ENCODE measurements at places on chromosomes 1 and 21.
A peak's percentile ranks its signal among the peaks of the same experiment; 100 is the strongest.

DNA sequence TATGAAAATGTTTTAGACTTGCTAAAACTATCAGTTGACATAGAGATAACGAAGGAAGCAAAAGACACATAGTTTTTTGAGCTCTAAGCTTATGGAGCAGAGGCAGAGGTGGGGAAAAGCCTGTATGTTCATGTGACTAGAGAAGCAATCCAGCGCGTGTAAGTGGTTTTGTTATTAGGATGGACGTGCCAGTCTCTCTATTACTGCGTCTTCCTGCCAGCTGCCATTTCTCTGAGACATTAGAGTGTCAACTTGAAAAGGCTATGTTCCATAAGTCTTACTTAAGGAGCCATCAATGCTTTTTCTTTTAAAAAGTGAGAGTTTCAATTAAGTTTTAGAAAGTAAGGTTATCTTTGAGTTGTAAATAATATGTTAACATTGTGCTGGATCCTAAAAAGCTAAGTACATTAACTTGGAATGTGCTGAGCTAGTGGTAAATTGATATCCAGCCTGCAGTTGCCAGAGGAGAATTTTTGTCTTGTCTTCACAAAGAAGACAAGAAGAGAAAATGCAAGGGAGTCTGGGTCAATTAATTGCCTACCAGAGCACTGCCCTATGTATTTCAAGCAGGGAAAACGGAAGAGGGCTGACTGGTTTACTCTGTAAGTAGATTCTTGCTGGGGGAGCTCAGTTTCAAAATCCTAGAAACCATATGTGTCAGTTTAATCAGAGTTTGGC is 161.8 kb upstream of the B3GALT2 start:
- no peak for DNase-seq

GRCh38 chr1:28199328-28200233 is 23.1 kb upstream of the PTAFR start:
- DNase-seq, result no peak

- no peak for DNase-seq
These were observed 24.8 kb upstream of the SLFNL1 start for GRCh38 chr1:41046347-41046775.

DNA sequence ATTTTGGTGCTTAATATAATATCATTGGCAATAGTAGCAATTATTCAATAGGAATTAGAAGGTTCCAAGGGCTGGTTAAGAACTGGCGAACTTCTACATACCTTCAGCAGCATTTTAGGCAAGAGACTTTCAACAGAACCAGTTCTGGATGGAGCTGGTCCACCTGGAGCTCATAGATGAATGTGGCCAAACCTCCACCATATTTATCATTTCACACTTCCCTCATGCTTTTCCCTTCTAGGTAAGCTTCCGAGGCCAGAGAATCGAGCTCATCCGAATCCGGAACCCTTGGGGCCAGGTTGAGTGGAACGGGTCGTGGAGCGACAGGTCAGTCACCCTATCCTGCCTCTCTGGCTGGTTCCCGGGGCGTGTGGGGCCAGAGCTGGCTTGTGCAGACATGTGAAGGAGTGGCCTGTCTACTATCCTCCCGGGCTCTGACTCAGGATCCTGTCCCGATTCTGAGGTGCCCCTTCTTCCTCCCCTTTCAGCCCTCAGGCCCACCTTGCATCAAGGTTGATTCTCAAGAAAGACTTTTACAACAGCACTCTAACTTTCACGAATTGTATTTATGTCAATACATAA is 24.7 kb downstream of the CAPN9 start:
- DNase-seq, result no peak

- DNase-seq, result no peak
These were observed 205.4 kb upstream of the TMEM51 start for GRCh38 chr1:14948112-14948652.

GRCh38 chr1:53944469-53945182 is 873 bp downstream of the IFT25 start:
- DNase-seq, result no peak

- DNase-seq, result no peak
These were observed 248.2 kb downstream of the ATG4C start for GRCh38 chr1:63032171-63032570.

GRCh38 chr21:31363720-31364119 is 19.7 kb upstream of the TIAM1 start:
- DNase-seq, result no peak

DNA sequence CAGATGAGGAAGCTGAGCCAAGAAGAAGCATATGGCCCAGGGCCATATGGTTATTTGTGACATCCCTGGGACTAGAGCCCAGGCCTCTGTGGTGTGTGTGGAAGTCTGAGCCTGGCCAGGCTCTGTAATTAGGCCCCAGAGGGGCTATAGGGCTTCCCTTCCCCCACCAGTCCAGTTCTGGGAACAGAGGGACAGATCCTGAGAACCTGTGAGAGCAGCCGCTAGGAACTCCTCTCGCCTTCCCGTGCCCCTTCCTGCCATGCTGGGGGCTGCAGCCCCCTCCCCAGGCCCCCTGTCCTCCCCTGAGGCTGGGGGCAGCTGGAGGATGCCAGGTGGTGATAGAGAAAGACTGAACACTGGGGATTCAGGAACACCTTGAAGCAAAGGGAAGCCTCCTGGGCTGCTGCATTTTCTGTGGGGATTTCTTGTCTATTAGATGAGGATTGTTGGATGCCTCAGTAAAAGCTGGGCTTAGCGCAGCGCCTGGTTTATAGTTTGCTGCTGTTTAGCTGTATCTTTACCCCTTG is 33.3 kb downstream of the COQ8A start:
- no peak for DNase-seq

- no peak for DNase-seq
These were observed 6.3 kb downstream of the ARF1 start for GRCh38 chr1:228088586-228089498.

DNA sequence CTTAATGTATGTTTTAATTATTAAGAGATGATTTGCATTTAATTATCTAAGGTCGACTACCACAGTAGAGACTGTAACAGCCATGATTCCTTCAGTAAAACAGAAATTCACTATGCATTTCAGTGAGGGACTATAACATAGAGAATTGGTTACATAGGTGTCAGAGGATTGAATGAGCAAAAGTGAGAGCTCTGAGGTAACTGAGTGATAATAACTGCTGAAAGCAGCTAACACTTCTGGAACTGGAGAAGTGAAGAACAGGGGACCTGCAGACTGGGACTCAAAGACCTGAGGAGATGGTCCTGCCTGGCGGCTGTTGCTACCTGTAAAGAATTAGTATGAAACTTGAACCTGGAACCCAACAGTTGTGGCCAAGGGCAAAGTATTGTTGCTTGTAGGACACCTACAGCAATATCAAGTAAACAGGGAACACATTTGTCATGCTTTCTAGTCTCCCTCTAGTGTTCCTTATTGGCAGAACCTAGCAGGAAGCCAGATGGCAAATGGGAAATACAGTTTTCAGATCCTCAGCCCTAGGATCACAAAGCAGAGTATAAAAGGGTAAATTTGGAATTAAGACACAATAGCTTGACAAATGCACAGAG is 110.6 kb downstream of the HS2ST1 start:
- peak; percentile 9 for DNase-seq

GRCh38 chr1:28663871-28664470 is 4.6 kb upstream of the GMEB1 start:
- DNase-seq, result no peak

DNA sequence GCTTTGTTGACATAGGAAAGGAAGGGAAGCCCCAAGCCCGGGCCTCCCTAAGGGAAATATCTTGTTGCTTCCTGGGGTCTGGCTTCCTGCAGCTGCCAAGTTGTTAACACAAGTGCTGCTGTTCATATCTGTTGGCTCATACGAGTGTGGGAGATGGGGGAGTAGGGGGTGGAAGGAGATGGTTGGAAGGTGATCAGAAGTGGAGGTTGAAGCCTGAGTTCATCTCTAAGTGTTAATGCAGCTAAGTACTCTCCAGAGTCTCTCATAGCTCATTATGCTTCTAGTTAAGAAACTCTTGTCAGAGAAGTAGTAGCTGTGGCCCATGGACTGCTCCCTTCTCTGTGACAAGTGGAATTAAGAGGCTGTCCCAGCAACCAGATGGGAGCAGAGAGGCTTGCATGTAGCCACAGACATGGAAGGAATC is 319.2 kb upstream of the SPAG17 start:
- DNase-seq, result no peak

DNA sequence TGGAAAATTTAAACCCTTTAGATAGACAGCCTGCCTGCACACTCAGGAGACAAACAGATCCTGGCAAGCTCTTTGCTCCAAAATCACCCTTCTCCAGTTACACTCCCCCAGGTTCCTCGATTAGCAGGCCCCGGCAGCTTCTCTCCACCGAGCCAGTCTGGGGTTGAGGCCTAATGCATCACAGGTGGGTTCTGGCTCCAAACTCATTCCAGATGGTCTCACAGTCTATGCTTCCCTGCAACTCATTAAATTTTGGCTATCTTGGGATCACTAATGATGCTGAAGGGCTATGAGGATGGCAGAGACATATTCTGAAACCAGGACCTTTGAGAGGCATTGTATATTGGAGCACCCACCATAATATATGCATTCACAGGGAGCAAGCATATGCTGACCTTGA is 559.8 kb upstream of the USP24 start:
- DNase-seq, result no peak

- no peak for DNase-seq
These were observed 23.3 kb downstream of the THRAP3 start for GRCh38 chr1:36247538-36247937.

- DNase-seq, result no peak
These were observed 150.4 kb upstream of the NEGR1 start for GRCh38 chr1:72432645-72433267.

DNA sequence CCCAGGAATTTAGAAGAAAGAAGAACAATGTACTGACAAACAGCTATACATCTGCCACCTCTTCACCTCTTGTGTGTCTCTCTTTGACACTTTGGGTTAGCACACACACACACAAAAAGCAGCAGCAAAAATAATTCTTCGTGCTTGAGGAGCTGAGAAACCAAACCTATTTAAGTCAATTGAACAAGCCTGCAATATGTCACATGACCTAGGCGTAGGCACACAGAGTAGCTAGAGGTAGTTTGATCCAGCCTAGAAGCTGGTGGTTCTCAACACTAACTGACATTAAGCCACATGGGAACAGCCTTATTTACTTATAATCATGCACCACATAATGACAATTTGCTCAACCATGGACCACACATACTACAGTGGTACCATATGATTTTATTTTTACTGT is 32.3 kb downstream of the RRAGC start:
- no peak for DNase-seq

- DNase-seq, result no peak
These were observed 128.4 kb upstream of the ZBTB40 start for GRCh38 chr1:22323141-22323845.

DNA sequence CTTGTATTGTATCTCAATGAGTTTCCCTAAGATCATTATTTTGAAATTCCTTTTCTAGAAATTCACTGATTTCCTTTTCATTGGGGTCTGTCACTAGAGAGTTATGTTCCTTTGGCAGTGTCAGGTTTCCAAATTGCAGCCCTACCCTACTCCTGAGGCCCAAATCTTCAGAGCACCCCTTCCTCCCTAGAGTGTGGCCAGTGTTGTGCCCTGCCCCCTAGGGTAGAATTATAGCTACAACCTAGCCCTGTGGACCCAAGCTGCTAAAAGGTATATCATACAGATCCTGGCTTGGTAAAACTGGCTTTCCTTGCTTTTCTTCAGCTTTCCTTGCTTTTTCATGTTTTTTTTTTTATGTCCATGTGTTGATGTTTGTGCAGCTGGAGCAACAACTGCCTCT is 60.7 kb downstream of the DIPK1A start:
- no peak for DNase-seq

DNA sequence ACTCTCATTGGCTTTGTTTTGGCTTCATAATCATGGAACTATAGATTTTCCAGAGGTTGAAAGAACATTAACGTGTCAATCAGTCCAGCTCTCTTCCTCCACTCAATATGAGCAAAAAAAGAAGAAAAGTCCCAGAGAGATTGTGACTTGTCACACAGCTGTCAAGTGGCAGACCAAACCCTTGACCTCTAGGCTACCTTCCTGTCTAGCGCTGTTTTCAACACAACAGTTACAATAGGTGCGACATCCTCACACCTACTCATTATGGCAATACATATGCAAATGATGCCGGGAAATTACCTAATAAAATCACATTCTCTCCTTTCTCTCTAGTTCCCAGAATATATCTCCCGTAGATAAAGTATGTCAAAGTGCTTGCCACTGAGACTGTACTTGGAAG is 1.1 kb downstream of the WARS2 start:
- no peak for DNase-seq

- no peak for DNase-seq
These were observed 53.9 kb downstream of the YARS1 start for GRCh38 chr1:32763221-32763620.

DNA sequence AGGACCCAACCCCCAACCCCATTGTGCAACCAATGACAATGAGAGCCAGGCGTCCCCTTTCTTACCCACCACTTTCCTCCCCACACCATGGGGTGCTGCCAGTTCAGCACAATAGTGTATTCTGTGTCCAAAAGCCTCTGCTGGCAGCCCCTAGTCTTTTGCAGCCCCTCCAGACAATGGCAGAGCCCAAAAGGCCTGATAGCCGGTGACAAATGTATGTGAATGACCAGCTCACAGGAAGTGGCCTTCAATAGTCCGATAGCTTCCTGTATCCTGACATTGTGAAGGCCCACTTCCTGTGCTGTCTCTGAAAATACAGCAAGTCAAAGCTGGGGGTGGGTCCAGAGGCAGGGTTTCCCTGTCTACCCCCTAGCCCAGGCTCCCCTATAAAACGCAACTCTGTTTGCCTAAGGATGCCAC is 16.6 kb downstream of the SMIM12 start:
- DNase-seq, result no peak

GRCh38 chr1:184870319-184870718 is 104.0 kb downstream of the NIBAN1 start:
- no peak for DNase-seq

DNA sequence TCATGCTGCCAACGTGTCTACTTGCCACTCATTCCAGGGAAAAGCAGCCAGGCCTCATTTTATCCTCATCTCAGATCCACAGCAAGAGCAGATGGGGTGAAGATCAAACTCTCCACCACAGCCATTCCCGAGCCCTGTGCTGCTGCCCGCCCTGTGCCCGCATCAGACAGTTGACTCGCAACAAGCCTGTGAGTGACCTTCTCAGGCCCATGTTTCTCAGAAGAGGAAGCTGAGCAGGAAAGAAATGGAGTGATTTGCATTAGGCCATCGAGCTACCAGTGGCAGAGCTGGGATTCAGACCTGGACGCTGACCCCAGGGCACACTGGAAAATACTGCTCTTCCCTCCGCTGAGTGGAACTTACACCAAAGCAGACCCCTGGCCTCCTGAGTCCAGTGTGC is 1.2 kb downstream of the CNR2 start:
- no peak for DNase-seq

DNA sequence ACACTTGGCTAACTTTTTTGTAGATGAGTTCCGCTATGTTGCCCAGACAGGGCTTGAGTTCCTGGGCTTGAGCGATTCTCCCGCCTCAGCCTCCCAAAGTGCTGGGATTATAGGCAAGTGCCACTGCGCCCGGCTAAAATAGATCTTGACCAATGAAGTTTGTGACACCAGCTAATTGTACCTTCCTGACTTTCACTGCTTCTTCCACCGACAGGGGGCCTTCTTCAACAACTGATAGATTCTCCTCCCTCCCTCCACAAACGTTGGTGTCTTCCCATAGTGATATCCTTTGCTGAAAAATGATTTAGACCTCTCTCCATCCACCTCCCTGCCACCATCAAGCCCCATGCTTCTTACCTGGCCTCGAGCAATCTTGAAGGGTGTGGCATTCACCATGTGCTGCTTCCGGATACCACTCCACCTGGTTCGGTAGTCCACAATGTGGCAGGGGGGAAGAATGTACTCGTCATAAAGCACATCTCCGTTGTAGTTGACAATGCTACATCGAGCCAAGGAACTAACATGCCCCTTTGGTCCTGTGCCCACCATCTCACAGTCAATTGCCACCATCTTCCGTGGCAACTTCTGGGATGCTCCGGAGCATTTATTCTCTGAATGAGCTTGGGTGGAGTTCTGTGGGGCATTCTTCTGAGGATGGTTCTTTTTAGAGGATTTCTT is 1.6 kb upstream of the METTL25B start:
- no peak for DNase-seq

All from GM04503 (cell line).